ENCODE measurements at places on chromosomes 2 and 18.

- DNase-seq = no peak
Measured at GRCh38 chr2:64448041-64448426, 5.9 kb upstream of the LGALSL start.

- DNase-seq = no peak
Measured at GRCh38 chr18:78666666-78667335, 312.8 kb upstream of the SALL3 start.

DNA sequence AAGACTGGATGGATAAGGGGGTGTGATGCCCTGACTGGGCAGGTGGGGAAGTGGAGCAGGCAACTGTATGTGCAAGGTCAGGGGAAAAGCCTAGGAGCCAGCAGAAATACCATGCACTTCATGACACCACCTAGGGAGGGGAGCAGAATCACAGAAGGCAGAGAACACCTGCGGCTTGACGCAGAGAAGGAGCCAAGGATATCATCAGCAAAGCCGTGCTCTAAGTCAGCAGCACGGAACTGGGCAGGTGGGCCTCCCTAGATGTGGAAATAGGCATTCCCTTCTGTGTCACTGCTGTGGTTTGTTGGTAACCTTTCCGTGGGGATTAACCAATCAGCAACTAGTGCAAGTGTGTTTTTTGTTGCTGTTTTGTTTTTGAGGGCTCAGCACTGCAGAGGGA lies 41.3 kb downstream of the HDLBP start:
- no peak for DNase-seq

DNA sequence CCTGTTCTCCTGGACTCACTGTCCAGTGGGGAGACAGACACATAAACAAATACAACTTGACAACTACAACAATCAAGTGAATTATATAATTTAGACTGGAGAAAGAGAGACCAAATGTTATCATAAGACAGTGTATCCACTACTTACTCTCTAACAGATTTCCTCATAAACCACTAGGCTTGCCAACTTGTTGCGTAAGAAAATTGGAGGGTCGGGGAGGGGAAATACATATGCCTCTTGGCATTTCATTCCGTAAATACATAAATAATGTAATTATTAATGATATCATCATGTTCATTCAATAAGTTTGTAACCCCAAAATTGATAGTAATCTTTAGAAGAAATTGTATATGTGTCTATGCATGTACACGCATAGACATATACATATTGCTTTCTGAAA lies 14.9 kb downstream of the RAB6D start:
- DNase-seq = no peak

DNA sequence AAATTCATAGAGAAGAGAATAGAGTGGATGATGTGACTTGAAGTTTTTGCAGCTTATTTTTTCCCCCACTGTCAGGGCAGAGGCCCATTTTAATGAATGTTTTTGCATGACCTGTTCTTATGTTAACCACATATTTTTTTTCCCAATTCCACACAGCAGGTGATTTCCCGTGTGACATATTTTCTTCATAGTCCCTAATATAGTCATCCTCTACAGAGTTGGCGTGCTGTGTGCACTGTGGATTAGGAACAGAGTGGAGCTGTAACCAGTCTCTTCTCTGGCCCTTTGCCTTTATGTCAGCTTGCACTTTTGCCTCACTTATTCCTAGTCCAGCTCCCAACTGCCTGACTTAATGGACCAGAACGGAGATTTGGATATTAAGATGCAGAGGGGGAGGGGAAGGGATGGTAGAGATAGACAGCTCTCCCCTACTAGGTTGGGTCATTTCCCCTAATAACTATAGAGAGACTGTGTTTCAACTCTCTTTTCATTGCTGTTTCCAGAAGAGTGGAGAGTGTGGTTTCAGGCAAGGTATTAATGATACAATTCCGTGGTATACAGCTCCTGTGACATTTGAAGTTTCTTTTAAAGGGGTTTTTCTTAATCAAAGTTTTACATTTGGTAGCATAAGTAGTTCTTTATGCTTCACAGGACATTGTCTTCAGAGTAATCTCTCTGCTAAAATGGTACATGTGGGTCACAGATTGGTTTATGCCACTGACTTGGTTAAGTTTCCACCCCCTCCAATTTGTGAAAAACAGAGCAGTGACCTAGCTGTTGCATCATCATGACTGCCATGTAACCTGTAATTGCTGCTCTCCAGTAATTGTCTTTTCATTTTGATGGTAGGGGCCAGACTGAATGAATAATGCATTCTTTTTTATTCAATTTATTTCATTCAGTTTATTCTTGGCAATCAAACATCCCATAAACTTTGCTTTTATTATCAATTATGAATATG lies 161.3 kb downstream of the HAUS1 start:
- DNase-seq = no peak

- DNase-seq = no peak
Measured at GRCh38 chr2:218149848-218150440, 16.8 kb downstream of the CXCR1 start.

- DNase-seq = no peak
Measured at GRCh38 chr2:150981826-150982225, 279.8 kb downstream of the RBM43 start.

DNA sequence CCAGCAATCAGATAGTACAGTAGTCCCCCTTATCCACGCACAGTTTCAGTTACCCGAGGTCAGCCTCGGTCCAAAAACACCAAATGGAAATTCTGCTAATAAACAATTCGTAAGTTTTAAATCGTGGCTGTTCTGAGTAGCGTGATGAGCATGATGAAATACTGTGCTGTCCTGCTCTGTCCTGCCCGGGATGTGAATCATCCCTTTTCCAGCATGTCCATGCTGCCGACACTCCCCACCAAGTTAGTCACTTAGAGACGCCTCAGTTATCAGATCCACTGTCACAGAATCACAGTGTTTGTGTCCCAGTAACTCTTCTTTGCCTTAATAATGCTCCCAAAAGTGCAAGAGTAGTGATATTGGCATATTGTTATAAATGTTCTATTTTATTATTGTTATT lies 62.1 kb downstream of the MEX3C start:
- DNase-seq = no peak

- DNase-seq = no peak
Measured at GRCh38 chr2:231514951-231515297, 15.3 kb downstream of the NMUR1 start.

DNA sequence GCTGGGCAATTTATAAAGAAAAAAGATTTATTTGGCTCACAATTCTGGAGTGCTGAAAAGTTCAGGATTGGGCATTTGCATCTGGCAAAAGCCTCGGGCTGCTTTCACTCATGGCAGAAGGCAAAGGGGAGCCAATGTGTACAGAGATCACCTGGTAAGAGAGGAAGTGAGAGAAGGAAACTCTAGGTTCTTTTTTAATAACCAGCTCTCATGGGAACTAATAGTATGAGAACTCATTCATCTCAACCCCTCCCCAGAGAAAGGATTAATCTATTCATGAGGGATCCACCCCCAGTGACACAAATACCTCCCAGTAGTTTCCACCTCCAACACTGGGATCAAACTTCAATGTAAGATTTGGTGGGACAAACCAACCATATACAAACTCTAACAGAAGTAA lies 129.0 kb downstream of the EVA1A start:
- no peak for DNase-seq

GRCh38 chr18:46727177-46727576 lies 29.7 kb downstream of the ST8SIA5 start:
- DNase-seq = no peak

DNA sequence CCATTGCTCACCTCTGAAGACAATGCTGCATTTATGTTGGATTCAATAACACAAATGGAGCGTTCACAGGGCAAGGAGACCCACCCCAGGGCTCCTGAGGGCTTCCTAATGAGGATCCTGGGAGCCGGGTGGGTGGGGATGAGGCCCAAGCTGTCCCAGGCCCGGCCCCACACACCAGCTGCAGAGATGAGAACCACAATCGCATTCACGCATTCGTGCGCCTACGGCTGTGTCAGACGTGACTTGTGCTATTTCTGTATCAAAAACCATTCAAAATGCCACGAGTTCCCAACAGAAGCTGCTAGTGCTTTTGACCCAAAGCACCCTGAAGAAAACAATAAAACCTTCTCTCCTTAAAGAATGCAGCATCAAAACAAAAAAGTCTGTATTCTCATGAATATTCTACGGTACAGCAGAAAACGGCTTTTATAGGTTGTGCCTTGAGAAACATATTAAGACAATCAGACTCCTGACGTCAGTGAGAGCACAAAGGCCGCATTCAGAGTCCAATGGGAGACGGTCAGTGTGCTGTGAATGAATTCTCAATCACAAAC lies 205.4 kb downstream of the HDAC4 start:
- no peak for DNase-seq

GRCh38 chr2:186699742-186700141 lies 5.9 kb downstream of the FAM171B start:
- DNase-seq = no peak

- no peak for DNase-seq
Measured at GRCh38 chr2:181724662-181725061, 44.3 kb upstream of the NEUROD1 start.

DNA sequence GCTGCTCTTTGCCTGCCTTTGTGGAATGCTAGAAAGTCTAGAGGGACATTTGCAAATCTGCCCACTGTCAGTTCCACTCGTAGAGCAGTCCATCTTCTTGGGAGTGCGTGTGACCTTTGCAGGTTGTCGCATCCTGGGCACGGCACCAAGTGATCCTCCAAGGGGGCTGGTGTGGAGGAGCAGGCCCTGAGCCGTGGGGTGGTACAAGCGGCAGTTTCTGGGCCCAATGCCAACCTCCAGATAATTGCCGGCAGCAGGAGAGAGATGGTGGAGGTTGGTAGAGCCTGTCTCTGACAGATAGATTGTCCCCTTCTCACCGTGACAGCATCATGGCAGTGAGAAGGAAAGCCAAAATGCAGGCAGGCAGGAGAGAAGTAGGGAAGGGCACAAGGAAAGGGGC lies 150.7 kb upstream of the SLC14A2 start:
- DNase-seq = no peak

GRCh38 chr2:196233805-196234475 lies 62.6 kb upstream of the STK17B start:
- DNase-seq = no peak

DNA sequence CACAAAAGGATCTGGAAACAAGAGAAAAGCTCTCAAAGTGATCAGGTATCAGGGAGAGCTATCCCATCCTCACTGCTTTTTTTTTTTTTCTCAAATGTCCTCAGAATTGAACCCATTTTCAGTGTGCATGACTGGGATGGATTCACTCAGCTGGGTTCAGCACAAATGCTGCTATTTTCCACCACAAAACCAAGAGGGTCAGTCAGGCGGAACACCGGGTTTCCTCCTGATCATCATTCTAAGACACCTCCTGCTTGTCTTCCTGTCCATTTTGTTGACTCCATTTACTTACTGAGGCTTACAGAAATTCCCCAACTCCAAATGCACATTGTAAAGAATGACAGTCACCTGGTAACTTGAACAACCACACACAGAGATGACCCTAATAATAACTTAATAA lies 39.9 kb downstream of the CYRIA start:
- no peak for DNase-seq

DNA sequence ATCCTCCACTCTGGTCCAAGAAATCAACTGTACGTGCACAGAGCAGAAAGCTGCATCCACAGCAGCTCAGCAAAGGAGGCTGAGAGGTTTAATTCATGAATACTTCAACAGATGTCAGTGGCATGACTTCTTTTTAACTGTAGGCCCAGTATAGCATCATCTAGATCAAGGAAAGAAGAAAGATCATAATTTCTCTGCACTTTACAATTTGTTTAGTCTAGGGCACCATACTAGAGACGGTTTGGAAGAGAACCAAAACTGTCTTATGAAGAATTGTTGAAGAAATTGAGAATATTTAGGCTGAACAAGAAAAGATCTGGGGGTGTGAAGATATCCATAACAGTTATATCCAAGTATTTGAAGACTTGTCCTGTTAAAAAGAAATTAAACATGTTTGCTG lies 30.5 kb upstream of the MAP3K20 start:
- DNase-seq = no peak

DNA sequence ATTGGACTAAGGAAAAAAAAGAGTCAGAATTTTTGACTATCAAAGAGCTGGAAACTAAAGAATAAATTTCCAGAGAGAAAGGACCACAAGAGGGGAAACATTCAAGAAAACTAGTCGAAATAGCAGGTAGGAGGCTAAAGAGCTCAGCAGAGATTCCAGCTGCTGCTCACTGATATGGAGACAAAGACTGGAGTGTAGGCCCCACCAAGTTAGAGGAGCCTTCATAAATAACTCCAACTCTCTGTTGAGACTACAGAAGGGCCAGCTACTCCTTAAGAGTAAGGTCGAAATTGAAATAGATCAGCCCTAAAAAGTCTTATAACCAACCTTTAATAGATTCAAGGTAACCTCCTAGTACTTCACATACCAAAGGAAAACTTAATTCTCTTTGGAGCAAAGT lies 31.1 kb downstream of the SS18 start:
- no peak for DNase-seq

- no peak for DNase-seq
Measured at GRCh38 chr2:166627893-166628292, 133.8 kb upstream of the SCN7A start.

- peak; percentile 9 for DNase-seq
Measured at GRCh38 chr2:162475661-162476060, 131.7 kb downstream of the GCA start.

- DNase-seq = no peak
Measured at GRCh38 chr18:10153924-10154752, 240.3 kb downstream of the VAPA start.

GRCh38 chr2:8872821-8873432 lies 35.5 kb upstream of the KIDINS220 start:
- peak; percentile 41 for DNase-seq

DNA sequence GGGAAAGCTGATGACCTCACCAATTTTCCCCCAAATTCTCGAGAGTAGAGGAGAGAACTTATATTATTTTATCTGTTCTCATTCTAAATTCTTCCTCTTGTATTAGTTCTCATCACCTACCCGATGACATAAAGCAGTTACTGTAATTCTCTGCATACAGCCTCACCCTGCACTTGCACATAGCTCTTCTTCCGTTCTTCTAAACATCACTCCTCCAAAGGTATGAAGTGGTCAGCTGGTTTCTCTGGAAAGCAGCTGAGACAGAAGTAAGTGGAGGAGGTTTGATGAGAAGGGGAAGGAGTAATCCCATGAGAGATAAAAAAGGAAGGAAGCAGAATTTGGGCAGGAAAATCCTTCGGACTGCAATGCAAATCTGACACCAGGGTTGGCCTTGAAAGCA lies 39.0 kb downstream of the FBXO48 start:
- no peak for DNase-seq

GRCh38 chr2:30161929-30162706 lies 15.3 kb downstream of the YPEL5 start:
- no peak for DNase-seq

DNA sequence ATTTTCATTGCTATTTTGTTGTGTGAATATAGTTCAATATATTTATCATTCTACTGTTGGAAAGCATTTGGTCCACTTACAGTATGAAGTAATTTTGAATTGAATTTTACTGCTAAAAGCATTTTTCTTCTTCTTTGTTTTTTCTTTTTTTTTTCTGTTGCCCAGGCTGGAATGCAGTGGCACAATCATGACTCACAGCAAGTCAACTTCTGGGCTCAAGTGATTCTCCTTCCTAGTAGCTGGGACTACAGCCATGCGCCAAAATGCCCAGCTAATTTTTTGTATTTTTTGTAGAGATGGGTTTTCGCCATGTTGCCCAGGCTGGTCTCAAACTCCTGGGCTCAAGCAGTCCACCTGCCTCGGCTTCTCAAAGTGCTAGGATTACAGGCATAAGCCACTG lies 2.4 kb upstream of the ETAA1 start:
- no peak for DNase-seq
